ENCODE measurements at places on chromosomes 3 and 15.

- peak; percentile 58 for DNase-seq
Measured at GRCh38 chr15:74453925-74454763, 6.8 kb downstream of the UBL7 start.

DNA sequence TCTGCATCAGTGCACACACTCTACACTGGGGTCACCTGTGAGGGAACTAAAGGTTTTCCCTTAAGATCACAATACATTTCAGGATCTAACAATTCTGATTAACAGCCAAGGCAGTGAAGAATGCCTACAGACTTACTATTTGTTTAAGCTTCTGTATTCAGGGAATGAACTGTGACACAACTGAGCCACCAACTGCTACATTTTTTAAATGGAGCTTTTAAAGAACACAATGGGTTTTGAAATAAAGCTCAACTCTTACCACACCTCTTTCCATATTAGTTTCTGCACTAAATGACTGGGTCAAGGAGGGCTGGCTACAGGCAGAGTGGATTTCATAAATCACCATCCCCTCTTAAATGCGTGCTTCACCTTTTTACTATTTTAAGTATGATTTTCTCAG is 100.2 kb downstream of the TMCC1 start:
- DNase-seq, result no peak

GRCh38 chr3:14832975-14833722 is 14.4 kb downstream of the FGD5 start:
- no peak for DNase-seq

GRCh38 chr15:36778531-36778930 is 199.1 kb downstream of the CDIN1 start:
- no peak for DNase-seq
